ENCODE measurements at places on chromosomes 7 and 10.
A peak's percentile ranks its signal among the peaks of the same experiment; 100 is the strongest.

DNA sequence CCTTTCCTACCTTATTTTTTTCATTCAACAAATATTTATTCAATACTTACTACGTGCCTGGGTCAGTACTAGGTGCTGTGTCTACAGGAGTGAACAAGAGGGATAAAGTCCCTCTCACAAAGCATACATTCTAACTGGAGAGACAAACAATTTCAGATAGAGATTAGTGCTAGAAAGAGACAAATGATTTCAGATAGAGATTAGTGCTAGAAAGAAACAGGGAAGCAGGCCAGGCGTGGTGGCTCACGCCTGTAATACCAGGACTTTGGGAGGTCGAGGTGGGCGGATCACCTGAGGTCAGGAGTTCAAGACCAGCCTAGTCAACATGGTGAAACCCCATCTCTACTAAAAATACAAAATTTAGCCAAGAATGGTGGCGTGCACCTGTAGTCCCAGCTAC, 34.6 kb downstream of the RBM28 start:
- DNase-seq, result no peak

GRCh38 chr7:105691680-105692564, 110.6 kb upstream of the EFCAB10 start:
- no peak for DNase-seq

DNA sequence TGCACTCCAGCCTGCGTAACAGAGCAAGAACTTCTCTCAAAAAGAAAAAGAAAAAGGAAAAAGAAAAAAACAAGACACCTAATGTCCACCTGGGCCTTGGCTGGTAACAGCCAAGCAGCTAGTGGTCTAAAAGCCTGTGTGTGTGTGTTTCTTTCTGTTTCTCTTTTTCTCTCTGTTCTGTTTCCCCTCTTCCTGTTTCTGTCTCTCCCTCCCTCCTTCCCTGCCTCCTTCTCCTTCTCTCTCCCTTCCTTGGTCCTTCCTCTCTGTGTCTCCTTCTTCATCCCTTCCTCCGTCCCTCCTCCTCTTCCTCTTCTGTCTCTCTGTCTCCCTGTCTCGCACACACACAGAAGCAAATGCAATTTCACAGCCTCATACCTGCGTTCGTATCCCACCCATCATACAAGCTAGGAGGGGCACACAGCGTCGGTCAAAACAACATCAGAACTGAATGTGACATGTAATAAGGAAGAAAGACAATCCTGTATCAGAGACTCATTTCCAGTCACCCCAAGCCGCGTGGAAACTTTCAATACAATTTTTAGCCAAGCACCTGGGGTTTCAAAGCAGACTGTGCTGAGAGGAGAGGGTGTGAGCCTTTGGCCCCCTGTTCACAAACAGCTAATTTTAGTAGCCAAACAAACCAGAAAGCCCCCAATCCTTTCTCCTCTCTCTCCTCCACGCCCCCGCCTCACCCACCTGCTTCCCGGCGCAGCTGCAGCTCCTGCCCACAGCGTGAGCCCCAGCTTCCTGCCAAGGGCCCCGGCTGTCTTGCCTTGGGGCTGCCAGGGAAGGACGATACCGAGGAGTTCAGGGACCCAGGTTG, 50.2 kb upstream of the GNA12 start:
- DNase-seq, result peak; percentile 56

DNA sequence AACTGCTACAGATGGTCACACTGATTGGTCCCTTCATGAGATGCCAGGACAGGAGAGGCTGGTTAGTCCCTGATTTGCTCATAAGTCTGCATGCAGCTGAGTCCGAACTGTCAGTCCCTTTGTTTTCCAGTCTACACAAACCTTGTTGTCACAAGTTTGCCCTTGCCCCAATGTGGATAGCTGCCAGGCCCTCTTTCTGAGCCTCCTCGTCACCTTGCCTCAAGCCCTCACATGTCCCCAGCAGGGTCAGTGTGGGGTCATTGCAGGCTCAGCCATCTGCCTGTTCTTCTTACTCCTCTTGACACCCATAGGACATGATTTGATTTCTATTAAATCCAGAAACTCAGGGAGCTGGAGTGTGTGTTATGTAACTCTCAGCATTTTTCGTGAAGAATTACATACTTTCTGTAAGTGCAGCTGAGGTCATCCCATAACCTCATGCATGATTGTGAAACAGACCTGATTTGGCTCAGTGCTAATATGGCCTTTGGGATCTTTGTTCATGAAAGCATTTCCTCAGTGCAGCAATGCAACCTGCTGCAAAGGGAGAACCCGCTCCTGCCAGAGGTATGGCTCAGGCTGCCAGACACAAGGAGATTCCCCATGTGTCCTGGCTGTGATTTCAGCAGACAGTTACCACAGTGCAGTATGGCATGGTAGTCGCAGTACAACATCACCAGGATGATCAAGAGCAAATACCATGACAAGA, 70.0 kb upstream of the ZMIZ2 start:
- no peak for DNase-seq

DNA sequence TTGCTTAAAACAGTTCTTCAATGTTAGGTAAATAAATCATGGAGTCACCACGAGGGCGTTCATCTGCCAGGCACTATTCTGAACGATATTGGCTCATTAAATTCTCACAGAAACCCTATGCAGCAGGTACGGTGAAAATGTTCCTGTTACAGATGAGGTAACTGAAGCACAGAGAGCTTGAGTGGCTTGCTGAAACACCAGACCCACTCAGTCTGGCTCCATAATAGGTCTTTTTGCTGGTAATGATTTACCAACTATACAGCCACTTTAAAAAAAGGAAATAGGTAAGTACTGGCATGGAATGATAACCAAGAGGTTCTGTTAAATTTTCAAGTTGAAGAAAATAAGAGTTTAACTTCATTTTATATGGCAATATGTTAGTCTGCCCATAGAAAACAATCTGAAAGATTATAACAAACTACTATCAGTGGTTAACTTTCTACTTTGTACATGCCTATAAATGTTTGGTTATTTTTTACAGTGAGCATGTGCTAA, 1.3 kb upstream of the TM9SF3 start:
- no peak for DNase-seq

DNA sequence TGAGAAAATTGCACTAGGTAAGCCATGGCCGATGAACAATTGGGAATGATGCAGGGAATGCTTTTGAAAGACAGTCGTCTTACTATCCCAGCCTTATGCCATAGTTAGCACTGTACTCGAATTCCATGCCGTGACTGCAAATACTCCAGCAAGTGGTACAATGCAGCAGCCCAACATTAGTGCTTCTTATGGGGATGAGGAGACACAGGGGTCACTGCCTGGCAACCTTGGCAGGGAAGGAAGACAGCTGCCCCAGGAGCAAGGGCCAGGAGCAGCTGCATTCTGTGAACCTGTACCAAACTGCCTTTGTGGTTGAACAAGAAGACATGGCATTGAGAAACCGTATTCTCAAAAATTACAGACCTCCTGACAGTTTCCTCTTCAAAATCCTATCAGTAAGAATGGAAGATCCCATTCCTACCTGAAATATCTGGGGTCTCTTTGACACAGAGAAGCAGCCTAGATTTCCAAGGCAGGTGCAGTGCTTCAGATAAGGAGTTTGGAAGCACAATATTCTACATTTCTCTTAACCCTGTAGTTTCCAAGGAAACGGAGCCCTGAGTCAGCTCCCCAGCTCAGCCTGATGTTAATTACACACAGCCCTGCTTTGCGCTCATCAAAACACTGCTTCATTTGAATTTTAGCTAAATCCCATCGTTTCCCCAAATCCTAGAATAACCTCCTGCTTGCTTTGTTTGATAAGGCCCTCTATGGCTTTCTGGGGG, 49.0 kb upstream of the FRMD4A start:
- no peak for DNase-seq

- no peak for DNase-seq
Observed at GRCh38 chr7:66894463-66895080, 26.5 kb upstream of the TMEM248 start.

DNA sequence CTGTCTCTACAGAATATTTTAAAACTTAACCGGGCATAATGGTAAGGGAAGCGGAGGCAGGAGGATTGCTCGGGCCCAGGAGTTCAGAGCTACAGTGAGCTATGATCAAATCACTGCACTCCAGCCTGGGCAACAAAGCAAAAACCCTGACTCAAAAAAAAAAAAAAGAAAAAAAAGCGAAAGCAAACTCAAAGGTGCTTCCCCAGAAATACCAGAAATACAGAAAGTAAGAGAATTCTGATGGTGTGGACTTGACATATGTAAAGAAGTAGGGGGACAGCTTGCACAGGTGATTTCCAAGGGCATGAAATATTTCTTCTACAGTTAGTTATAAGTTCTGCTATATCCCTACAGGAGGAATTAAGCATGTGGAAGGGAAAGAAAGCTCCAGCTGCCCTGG, 69.7 kb upstream of the APBB1IP start:
- DNase-seq, result no peak

GRCh38 chr7:66146701-66147100, 32.1 kb downstream of the CRCP start:
- no peak for DNase-seq

- DNase-seq, result no peak
Observed at GRCh38 chr10:131860311-131860710, 40.5 kb upstream of the PPP2R2D start.

DNA sequence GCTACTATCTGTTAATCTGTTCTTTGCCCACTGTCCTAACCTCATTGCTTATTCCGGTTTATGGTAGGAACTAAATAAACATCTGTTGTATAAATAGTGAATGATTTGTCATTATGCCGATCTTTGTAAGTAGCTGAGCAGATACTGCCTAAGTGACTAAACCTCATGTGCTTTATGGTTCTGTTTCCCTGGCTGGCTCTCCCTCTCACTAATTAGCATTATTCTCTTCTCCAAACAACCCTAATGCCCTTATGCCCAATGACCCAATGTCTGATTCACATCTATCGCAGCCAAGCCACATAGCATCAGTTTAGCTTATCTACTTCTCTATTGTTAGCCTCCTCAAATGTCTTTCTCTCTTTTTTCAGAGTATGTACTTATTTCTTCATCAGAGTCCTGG, 462.3 kb upstream of the POT1 start:
- DNase-seq, result no peak

DNA sequence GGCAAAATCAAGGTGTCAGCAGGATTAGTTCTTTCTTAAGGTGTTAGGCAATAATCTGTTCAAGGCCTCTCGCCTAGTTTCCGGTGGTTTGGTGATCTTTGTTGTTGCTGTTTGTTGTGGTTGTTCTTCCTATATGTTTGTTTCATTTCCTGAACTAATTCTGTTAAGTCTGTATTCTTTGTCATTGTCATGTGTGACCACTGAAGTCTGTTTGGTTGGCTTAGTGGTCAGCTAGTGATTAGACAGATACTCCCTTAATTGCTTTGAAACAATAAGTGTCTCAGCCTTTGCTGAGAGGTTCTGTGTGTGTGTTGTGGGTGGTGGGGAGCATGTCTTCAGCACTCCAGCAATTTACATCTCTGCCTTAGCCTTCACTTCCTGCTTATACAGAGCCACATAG, 46.0 kb downstream of the ABCC2 start:
- DNase-seq, result no peak

- no peak for DNase-seq
Observed at GRCh38 chr10:4359003-4359402, 467.0 kb upstream of the AKR1E2 start.

GRCh38 chr7:7938471-7938870, 30.1 kb upstream of the GLCCI1 start:
- no peak for DNase-seq

GRCh38 chr7:102280521-102280920, 6.1 kb upstream of the SH2B2 start:
- no peak for DNase-seq

DNA sequence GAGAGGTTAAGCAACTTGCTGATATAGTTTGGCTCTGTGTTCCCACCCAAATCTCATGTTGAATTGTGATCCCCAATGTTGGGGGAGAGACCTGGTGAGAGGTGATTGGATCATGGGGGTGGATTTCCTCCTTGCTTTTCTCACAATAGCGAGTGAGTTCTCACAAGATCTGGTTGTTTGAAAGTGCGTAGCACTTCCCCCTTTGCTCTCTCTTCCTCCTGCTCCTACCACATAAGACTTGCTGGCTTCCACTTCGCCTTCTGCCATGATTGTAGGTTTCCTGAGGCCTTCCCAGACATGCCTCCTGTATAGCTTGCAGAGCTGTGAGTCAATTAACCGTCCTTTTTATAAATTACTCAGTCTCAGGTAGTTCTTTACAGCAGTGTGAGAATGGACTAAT, 13.5 kb upstream of the ZNRF2 start:
- no peak for DNase-seq

GRCh38 chr7:142876991-142877910, 8.3 kb downstream of the TRPV6 start:
- no peak for DNase-seq

GRCh38 chr10:127415901-127416581, 133.1 kb upstream of the NPS start:
- no peak for DNase-seq

DNA sequence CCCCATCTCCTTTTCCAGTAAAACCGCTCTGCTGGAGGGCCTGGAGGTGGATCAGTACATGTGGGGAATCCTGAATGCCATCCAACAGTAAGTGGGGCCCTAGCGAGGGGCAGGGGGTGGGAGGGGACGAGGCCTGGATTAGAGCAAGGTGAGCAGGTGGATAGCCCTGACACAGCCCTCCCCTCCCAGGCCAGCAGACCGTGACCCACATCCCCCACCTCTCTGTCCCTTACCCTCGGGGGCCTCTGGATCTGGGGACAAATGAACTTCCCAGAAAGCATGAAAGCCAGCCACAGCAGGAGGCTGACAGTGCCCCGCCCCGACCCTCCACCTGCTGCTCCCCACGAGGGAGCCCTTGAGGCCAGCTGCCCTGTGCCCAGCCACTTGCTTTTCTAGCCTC, 41.8 kb upstream of the PPIF start:
- no peak for DNase-seq

DNA sequence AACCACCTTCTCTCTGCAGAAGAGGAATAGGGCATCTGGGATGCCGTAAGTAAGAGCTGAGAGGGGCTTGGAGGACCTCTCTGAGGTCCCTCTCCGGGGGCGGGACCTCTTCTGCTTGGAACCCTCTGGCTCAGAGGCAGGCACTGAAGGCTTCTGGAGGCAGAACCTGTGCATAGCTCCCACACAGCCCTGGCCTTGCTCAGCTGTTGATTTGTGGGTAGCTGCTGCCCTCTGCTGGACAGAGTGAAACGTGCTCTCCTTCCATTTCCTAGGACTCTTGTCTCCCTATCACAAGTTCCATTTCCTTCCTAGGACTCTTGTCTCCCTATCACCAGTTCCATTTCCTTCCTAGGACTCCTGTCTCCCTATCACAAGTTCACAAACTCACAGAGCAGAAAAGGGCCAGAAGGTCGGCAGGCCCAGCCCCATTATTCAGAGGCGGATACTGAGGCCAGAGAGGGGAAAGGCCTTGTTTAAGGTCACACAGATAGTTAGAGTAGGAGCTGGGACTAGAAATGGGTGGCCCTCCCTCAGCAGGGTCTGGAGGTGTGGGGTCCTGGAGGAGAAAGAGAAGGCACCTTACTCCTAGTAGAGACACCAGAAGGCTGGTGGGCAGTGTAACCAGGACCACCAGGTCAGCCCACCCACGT, 30.3 kb upstream of the GARS1 start:
- DNase-seq, result peak; percentile 48
